ENCODE measurements at places on chromosomes 5 and 9.
A peak's percentile ranks its signal among the peaks of the same experiment; 100 is the strongest.

- peak; percentile 93 for DNase-seq
Measured at GRCh38 chr9:129141066-129142041, 30.1 kb downstream of the PTPA start.

DNA sequence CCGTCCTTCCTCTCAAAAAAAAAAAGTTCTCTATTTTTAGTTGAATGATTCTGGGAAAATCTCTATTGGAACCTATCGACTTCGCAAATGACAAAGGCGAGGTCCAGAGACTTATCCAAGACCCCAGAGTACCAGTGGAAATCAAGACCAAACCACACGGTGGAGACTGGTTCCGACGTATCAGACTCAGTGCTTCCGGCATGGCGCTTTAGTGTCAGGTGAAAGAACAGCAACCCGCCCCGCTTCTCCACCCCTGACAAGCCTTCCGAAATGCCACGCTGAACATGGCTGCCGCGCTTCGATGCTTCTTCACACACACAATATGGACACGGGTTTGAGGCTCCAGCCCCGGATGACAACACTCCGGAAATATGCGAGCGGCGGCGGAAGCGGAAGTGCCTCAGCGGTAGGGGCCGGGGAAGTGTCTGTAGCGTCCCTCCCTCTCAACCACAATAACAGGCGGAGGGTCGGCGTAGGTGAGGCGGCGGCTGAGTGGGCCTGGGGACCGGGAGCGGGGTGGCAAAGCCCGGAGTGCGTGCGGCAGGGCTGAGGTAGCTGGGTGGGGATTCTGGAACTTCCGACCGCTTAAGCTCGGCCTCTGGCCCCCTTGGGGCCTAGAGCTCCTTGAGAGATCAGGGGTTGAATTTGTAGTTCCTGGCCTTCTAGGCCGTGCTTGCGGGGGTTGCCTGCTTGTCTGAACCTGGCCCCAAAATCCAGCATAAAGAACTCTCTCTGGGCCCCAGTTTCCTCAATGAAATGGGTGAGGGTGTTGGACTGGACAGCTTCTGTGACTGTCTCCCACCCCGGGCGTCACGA, at the start of gene FBXO38:
Gene FBXO38, plus strand, starts transcription at position 395 of the 816 bp plus-strand sequence. CDS start 10,819 bp downstream, outside the sequence.
- DNase-seq = peak; percentile 98

DNA sequence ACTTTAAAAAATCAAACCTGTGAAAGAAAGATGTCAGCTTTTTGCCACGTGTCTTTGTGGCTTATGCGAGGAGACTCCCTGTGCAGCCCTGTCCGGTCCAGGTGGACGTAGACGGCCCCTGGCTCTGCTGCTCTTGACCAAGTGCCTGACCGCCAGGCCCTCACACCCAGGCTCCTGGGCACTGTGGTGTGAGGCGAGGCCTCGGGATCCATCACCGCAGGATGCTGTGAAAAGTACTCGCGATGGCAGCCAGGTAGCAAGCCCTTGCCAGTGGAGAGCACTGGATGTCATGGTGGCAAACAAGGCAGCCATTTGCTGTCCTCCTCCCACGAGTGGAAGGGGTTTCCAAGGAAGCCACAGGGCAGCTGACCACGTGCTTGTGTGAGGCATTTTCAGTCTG, 245.1 kb downstream of the CACNA1B start:
- no peak for DNase-seq

- DNase-seq = peak; percentile 83
Measured at GRCh38 chr5:116370886-116371285, 203.7 kb downstream of the SEMA6A start.

DNA sequence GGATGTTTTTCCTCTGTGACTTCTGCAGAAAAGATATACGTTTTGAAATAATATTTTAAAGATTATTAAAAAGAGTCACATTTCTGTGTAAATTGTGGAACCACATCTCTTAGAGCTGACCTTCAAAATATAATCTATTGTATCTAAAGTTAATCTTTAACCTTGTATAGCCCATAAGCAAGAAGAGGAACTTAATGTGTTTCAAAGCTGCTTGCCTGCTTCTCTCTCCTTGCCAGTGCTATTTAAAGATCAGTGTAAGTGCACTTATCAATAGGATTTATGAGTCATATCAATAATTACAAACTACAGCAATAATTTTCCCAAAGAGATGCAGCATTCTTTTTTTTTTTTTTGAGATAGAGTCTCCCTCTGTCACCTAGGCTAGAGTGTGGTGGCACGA, 29.4 kb upstream of the GDA start:
- no peak for DNase-seq

DNA sequence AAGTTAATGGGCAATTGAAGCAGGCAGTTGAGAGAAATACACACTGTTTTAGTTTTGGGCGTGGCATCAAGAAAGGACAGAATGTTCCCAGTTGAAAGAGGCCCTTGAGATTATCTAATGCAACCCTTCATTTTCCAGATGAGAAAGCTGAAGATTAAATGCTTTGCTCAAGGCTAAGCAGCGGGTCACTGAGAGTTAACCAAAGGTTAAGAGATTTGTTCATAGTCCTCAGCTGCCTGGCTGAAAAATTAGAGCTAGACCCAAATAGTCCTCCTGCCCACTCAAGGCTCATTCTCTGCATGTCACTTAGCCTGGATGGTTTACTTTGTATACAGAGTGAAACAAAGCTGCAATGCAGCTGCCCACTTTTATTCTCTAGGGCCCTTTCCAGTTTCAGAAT, 46.7 kb upstream of the MAMDC2 start:
- no peak for DNase-seq
